Omental fat pad (tissue), 4 donors: ENCODE measurements at places on chromosomes 12 and 14. TPM values are rescaled to one million over a fixed set of nuclear protein-coding genes. Genes with fewer than 3 reads are reported as not detected.
A peak's percentile ranks its signal among the peaks of the same experiment; 100 is the strongest.

IPO4 gene
- 25.4 TPM for total RNA-seq

PLCZ1 gene
- not detected for total RNA-seq

DNA sequence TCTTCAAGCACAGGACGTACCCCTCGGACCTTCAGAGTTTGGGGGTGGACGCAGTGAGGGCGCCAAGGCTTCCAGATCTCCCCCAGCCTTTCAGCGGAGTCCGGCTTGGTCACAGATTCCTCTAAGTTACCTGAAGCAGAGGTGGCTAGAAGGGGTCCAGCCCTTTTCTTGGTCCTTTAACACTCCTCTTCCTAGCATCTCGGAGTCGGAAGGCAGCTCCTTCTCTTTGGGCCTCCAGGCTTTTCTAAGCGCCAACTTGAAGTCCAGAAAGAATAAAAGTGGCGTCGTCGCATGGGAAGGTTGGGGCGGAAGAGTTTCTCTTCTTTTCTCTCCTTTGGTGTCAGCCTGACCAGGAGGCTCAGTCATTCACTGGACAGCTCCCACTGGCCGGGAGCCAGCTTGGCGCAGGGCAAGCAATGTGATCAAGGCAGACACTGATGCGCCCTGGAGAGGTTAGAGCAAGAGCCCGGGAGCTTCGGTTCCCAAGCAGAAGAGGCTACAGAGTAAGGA, 9.6 kb downstream of the OR6S1 start:
- peak; percentile 65 for DNase-seq

- no peak for DNase-seq
Measured at GRCh38 chr12:11863478-11863906, 207.2 kb upstream of the BCL2L14 start.

DNA sequence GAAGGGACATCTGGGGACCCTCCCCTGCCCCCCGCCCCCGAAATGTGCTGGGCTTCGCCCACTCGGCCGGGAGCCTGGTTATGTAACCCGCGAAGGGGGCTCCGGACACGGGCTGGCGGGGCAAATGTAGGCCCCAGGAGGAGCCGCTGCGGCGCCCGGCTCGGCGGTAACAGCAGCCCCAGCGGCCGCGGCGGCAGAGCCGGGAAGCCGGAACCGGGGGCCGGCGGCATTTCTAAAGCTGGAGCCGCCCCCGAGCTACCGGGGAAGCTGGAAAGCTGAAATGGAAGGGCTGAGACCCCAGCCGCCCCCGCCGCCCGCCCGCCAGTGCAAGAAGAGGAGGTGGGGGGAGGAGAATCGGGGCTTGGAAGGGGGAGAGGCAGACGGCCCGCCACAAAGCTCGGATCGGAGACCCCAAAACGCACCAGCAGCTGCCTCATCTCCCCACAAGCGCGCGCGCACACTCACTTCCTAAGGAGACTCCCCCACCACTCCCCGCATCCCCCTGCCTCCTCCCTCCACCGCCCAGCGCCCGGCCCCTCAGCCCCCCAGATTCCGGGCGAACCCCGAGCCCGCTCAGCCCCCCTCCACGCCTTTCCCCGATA, 1.5 kb downstream of the KDM2B start:
- DNase-seq, result no peak

GRCh38 chr12:121264951-121265515, 31.5 kb downstream of the CAMKK2 start:
- DNase-seq, result no peak
